Stomach (tissue), 19 donors: ENCODE measurements at places on chromosomes 2 and 18. TPM values are rescaled to one million over a fixed set of nuclear protein-coding genes. Genes with fewer than 3 reads are reported as not detected.

Gene SERPINB4
- polyA plus RNA-seq: 0.46 TPM

Gene DSG4
- polyA plus RNA-seq: 0.76 TPM

Gene RGPD4
- not detected for polyA plus RNA-seq

Gene NIFK
- polyA plus RNA-seq: 42.0 TPM

Gene IL1RL2
- polyA plus RNA-seq: 2.6 TPM

Gene FABP1
- polyA plus RNA-seq: 4.4 TPM

Gene VWC2L
- polyA plus RNA-seq: not detected

Gene SFT2D3
- polyA plus RNA-seq: 2.1 TPM
